ENCODE measurements at places on chromosomes 4 and X.
A peak's percentile ranks its signal among the peaks of the same experiment; 100 is the strongest.

- DNase-seq = no peak
These were observed 68.6 kb downstream of the PRSS12 start for GRCh38 chr4:118284169-118284568.

DNA sequence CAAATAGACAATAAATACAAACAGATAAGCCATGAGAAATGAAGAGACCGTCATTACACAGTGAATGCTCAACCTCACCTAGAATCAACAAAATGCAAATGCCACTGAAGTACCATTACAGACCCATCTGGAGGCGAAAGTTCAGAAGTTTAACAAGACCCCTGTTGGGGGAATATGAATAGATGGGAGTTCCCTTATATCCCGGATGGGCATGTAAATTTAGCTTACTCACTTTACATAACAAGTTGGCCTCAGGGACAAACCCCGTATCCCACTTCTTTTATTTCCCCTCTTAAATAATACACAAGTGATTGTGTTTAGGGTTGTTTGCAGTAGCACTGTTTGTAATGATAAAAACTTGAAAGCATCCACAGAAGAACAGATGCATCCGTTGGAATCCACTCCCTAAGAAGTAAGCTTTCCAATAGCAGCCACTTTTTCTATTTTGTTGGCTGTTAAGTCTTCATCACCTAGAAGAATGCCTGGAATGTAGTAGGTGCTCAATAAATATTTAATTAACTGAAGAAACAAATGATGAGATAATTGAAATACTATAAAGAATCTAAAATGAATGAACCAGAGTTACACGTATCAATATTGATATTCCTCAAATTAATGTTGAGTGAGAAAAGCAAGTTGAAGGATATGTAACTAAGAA lies 1076.3 kb upstream of the TENM3 start:
- DNase-seq = no peak

DNA sequence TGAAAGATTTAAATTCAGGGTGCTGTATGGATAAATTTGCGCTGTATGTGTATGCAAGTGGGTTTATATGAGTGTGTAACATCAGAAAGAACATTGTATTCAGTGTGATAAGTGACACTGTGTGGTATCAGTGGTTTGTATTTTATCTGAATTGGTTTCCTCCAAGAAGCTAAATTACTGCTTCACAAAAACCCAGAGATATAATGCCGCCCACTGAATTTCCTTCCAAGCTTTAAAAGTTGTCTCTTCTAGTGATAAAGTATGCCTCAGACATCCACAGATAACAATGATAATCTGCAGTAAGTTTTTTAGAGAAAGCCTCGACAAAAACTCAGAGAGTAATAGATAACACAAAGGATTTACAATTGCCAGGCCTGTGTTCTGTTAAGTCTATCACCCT lies 710.6 kb upstream of the HS3ST1 start:
- DNase-seq = no peak

DNA sequence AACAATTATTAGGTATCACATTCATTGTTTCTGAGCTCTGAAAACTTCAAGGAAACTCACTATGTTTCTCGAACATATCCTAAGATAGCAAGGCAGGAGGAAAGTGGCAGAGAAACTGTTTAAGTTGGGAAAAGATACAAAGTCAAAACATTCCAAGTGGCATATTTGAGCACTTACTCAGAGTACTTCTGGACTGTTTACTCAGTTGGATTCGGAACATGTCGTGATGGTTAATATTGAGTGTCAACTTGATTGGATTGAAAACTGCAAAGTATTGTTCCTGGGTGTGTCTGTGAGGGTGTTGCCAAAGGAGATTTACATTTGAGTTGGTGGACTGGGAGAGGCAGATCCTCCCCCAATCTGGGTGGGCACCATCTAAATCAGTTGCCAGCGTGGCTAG lies 298.3 kb downstream of the IL1RAPL2 start:
- DNase-seq = no peak

DNA sequence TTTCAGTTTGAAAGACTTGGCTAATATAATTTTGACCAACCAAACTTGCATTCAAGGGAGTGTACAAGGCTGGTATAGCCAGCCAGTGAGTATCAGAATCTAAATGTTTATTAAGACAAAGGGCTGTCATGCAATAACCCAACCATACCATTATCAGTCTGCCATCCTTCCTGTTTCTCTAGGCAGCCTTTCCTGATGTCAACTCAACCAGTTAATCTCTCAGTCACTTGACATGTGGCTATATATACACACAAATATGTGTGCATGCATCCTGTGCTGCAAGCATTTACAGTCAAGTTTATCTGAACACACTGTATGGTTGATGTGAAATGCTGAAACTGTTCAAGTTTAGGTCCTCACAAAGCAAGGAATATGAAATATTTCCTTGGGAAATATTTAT lies 17.2 kb downstream of the BTK start:
- DNase-seq = peak; percentile 84

DNA sequence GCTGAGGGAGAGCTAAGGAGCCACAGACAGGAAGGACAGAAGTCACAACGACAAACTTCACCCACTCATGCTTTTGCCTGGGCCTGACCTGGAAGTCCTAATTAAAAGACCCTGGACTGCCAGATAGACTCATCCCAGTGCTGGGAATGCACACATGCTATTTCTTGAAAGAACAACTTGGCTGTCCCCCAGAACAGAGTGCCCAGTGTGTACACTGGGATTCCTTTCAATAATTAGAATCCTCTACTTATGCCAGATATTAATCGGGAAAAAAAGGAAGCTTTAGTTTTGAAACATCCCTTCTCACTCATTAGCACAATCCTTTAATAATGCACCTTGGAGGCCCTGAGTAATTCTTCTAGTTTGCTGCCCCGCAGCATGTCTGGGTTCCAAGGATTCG lies 3.4 kb downstream of the HOPX start:
- DNase-seq = no peak

DNA sequence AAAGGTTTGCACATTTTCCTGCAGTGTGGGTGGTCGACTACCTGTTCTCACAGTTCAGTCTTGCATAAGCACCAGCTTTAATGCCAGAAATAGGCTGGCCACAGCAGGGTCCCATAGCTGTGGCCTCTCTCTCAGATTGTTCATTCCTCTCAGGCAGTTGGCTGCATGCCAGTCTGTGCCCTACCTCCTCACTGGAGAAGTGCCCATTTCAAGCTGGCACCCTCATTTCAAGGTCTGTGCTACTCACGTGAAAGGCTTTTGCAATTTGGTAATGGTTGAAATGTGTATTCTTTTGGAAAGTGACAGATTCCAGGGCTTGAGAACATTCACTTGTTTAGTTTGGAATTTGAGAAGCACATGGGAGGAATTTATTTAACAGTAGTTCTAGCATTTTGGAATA lies 28.9 kb upstream of the MTMR1 start:
- no peak for DNase-seq

DNA sequence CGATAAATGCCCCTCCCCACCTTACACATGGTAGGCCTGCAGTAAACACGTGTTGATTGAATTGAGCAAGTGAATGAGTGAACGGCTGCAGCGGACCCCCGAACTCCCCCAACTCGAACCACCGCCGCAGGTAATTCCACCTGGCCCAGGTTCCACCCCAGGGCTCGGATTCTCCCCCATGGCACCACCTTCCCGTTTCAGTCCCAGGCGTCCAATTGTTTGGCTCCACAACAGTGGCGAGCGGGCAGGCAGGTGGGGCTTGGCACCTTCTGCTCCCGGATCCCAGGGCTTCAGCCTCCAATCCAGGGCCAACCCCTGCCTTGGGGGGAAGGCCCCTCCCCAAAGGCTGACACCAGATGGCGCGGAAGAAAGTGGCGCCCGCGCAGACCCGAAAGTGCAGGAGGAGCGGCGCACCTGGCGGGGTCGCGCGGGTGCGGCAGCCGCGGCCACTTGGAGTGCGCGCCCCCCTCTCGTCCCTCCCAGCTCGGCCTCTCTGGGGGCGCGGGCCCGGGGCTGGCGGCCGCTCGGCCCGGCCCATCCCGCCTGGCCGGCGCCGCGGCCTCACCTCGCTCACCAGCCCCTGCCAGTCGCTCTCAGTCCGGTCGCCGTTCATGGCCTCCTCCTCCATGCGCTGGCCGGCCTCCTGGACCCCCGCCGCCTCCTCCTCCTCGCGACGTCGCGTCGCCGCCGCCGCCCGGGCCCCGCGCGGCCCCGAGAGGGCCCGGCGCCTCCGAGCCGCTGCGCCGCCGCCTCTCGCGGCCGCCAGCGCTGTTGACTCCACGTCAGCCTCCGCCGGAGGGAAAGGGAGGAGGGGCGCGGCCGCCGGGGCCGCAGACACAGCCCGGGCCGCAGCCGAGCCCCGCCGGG lies at the start of gene CCDC149:
TSS of gene CCDC149 (minus strand) at position 791 of the 867 bp plus-strand sequence. CDS start at position 613, 178 bp downstream.
- no peak for DNase-seq

GRCh38 chr4:7581477-7581876 lies 146.7 kb upstream of the PSAPL1 start:
- DNase-seq = no peak

GRCh38 chr4:63937961-63938360 lies 471.3 kb downstream of the TECRL start:
- DNase-seq = no peak

- no peak for DNase-seq
These were observed 19.5 kb upstream of the CRLF2 start for GRCh38 chrX:1231850-1232465.

- peak; percentile 44 for DNase-seq
These were observed 39.3 kb downstream of the ELF2 start for GRCh38 chr4:139137763-139138162.

GRCh38 chr4:156820931-156821330 lies 150.7 kb downstream of the PDGFC start:
- no peak for DNase-seq

- DNase-seq = no peak
These were observed 228.4 kb upstream of the PSAPL1 start for GRCh38 chr4:7663075-7663541.

DNA sequence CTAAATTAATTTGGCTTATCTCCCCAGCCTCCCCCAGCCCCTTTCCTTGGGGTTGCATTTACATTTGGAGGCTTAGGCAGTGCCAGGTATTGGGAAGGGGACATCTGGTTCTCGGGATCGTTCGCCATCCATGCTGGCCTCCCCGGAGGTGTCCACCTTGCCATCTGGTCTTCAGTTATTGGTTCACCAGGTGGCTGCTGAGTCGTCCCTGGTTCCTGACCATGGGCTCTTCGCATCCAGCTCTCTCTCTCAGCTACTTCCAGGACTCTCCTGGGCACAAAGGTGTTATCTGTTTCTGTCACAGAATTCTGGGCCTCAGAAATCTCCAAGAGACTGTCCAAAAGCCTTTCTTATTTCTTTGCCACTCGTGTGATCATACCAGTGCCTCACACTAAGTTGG lies 75.4 kb upstream of the SCOC start:
- no peak for DNase-seq

DNA sequence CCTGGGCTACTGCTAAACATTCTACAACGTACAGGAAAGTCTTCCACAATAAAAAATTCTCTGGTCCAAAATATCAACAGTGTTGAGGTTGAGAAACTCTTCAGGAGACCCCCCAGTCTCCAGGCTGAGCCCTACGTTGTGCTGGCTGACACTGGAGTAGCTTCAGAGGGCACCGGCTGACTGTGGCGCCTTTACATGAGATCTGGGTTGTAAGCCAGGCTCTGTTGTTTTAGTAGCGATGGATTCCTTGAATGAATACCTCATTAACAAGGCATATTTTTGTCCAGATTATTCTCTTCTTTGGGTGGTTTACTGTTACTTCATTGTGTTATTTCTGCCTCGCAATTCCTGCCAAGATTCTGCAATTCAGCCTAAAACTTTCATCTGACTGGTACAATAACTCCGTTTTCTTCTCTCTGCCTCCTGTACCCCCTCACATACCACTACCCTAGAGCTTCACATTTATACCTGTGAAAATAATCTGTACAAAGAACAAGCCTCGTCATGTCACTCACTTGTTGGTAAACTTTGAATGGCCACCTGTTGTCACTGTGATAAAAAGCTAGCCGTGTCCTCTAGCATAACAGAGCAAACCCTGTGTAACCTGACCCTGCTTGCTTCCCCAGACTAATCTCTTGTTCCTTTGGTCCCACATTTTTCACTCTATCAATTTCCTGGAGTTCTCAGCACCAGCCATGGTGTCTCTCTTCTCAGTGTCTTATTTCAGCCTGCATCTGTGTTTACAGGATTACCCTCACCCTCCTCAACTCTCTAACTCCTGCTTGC lies 1476.1 kb upstream of the TENM3 start:
- no peak for DNase-seq
